ENCODE measurements at places on chromosomes 11 and 22. TPM values are rescaled to one million over a fixed set of nuclear protein-coding genes. Genes with fewer than 3 reads are reported as not detected.

Gene YPEL1
- polyA plus RNA-seq, result 20.9 TPM

Gene B4GAT1
- 49.2 TPM for polyA plus RNA-seq

Gene TREH
- polyA plus RNA-seq, result 1.5 TPM

Gene KRTAP5-10
- polyA plus RNA-seq, result 0.26 TPM

Gene KIF18A
- 13.4 TPM for polyA plus RNA-seq

Gene NPTXR
- polyA plus RNA-seq, result 11.0 TPM

Gene CRYBB3
- not detected for polyA plus RNA-seq

Gene OR56A1
- not detected for polyA plus RNA-seq

Gene OR8G1
- polyA plus RNA-seq, result not detected

Gene MTNR1B
- polyA plus RNA-seq, result not detected

DNA sequence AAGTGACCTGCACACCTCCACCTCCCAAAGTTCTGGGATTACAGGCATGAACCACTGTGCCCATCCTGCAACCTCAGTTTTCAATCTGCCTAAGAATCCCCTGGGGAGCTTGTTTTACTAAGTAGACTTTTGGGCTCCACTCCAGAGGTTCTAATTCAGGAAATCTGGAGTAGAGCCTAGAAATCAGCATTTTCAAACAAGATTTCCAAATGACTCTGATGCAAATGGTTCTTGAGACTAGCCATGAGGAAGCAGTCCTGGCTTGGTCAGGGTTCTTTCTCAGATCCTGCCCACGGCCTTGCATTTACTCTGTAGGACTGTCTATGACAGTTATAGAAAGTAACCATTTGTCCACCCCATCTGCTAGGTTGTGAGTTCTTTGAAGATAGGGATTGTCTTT, 1.6 kb upstream of the KCNE3 start:
- no peak for DNase-seq

- DNase-seq, result no peak
Observed at GRCh38 chr11:808427-809286, 1.1 kb upstream of the RPLP2 start.

DNA sequence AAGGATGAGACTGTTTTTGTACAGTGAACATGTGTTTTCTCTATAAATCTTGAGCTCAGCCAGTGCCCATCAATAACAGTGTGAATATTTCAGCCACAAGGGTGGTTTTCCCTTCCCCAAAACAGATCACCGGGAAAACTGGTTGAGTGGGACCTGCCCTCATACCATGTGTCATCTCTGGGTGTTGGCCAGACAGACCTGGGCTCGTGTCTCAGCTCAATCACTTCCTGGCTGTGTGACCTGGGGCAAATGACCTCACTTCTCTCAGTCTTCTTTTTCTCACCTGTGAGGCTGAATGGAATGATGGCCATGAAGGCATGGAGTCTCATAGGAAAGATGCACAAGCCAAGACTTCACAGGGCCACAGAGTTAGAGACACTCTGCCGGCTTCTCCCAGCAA, 74.7 kb downstream of the COMMD9 start:
- DNase-seq, result no peak

DNA sequence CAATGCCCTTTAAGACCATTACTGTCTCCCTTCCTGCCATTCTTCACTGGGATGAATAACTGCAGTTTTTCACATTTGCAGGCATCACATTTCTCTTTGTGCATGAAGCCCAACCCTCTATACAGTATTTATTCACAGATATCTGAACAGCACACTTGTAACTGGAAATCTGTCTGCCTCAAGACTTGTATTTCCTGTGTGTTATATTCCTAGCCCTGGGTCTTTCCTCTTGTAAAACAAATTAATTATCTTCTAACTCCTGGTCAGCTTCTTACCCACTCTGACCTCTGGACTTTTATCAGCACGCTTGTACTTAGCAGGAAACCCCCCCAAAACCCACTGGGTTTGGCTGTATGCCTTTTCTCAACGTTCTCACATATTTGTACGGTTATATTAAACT, 2.0 kb downstream of the CSRP3 start:
- no peak for DNase-seq

- no peak for DNase-seq
Observed at GRCh38 chr11:47233989-47234668, 14.5 kb downstream of the ACP2 start.

DNA sequence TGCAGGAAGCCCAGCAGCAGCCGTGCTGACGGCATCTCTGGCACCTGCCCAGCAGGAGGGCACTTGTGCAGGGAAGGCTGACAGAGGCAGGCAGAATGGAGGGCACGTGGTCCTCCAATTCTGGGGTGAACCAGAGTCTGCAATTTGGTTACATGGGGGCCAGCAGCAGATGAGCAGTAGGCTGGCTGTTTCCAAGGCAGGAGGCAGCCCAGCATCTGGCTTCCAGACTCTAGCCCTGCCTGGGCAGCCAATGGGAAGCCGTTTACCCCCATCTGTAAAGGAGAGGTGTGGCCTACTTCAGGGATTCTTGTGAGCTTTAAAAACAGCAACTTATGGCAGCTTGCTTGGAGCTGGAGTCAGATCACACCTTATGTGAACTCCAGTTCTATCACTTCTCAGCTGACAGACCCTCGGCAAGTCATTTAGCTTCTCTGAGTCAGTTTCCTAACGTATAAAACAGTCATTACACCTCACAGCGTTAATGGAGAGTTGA, 27.9 kb upstream of the RASL10A start:
- DNase-seq, result no peak

DNA sequence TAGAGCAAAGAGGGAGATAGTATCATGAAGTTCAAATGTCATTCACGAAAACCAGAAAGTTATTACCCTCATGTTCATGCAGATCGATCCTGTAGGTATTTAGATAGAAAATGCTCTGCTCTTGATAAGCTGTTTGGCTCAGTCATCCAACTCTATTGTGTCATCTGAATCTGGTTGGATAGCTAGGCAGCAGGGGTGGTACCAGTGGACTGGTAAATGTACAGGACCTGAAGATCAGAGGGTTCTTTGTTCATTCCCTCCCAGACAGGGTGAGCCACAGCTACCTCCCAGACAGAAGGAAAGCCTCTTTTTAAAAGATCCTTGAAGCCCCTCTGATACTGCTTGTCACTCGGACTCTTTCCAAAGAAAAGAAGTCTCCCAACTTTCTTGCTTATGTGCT, 29.8 kb upstream of the DRD2 start:
- DNase-seq, result no peak

DNA sequence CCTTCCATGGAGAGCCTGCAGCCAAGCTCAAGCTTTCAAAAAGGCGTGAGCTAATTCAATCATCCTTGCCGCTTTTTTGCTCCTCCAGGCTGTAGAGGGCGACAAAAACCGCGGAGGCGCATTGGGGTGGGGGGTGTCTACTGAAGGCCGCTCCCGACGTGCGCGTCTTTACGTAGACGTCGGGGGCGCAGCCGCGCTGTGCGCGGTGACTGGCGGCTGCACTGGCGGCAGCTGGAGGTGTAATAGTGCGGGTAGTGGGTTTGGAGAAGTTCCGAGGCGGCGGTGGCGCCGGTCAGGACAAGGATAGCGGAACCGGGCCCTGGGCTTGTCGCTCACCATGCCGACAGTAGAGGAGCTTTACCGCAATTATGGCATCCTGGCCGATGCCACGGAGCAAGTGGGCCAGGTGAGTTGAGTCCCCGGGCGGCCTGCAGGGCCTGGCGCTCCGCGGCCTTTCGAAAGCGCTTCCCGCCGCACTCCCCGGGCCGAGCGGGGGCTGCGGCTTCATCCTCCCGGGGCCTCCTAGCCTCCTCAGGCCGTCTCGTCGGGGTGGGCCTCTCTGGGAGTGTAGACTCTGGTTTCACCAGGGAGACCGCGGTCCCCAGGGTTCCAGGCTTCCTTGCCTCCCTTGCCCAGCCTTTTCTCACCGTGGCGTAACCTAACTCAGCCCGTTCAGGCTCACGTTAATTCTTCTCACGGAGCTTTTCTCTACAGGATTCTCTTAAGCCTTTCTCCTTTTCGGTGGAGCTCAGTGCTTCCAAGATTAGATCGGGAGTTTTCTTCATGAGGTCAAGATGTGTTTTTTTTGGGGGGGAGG, at the start of gene API5:
API5 (plus strand) TSS at position 206 of the 817 bp plus-strand sequence; CDS start at position 338, 132 bp downstream.
- DNase-seq, result peak; percentile 93

GRCh38 chr11:64765851-64766665, 6.3 kb upstream of the PYGM start:
- DNase-seq, result no peak

- DNase-seq, result no peak
Observed at GRCh38 chr11:45659031-45659817, 6.2 kb downstream of the CHST1 start.

DNA sequence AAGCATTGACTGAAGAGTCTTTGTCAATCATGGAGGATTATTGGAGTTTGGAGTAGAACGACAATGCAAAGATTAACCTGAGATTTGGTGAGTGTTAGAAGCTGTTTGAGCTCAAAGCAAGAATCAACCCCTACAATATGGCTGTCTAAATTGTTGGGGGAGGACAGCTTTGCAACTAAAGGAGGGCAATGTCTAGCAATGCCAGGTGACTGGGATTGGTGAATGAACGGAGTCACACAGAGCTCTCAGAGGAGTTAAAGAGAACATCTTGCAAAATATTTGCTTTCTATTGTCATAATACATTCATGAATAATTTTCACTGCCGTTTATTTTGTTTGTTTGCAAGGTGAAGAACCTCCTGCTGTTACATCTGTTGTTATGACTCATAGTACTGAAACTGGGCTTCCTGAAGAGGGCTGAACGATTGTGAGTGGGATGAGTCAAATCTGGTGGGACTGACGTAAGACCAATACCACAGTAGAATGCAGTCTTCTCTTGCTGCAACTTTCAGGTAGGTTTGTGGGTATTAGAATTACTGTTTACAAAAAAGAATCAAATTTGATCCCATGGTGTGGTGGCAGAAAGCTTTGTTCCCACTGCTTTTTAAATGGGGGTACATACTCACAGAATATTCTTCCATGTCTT, 281.9 kb downstream of the CADM1 start:
- no peak for DNase-seq

- DNase-seq, result no peak
Observed at GRCh38 chr22:49925525-49926128, 7.2 kb downstream of the CRELD2 start.

GRCh38 chr11:67542169-67542568, 18.9 kb upstream of the CABP2 start:
- DNase-seq, result no peak

DNA sequence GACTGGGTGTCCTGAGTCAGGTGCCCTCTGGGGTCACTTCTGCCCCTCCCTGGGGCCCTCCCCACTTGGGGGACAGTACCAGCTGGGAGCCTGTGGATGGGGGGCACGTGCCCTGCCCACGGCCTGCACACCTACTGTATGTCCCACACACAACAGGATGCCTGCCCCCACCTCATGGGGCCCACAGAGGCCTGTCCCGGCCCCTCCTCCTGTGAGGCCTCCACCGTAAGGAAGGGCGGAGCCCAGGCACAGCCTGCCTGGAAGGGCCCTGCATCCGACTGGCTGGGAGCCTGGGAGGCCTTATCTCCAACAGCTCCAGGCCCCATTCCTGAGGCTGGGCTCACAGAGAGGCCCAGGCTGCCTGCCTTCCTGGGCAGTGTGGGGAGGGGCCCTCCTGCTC, 47.8 kb downstream of the BRSK2 start:
- DNase-seq, result no peak

- DNase-seq, result no peak
Observed at GRCh38 chr11:47915374-47915773, 65.0 kb upstream of the PTPRJ start.

- DNase-seq, result no peak
Observed at GRCh38 chr22:26941896-26942636, 284.7 kb downstream of the MIAT start.

DNA sequence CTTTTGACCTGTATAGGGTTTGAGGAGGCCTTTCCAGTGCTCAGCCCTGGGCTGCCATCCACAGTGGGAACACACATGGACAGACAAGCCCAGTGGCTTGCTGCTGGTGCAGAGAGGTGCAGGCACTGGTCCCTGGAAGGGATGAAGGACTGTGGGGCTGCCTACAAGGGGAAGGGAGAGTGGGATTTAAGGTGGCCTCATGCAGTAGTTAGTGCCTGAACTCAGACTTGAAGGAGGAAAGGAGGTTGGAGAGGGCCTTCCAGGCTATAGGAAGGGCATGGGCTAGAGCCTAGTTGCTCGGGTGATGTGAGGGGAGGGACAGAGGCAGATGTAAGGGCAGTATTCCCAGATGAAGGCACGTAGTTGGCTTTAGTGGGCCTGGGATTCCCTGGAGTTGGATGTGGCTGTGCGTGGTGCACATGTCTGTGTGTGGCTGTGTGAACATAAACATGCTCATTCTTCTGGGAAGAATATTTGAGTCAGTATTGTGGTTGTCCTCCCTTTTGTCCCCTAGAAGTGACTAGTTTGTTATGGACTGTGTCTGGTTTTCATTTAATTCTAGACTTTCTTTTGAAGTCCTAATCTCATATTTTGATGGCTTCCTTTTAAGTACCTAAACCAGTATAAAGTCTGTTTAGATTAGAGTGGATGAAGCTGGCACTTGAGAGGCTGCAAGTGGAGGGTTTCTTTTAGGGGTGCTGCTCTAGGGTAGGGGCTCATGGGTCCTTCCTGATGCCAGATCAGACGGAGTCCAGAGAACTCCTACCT, 18.4 kb downstream of the YDJC start:
- DNase-seq, result no peak

- DNase-seq, result peak; percentile 82
Observed at GRCh38 chr11:69915501-69916250, 96.5 kb upstream of the FGF3 start.

GRCh38 chr11:1218788-1219445, 3.9 kb upstream of the MUC5B start:
- no peak for DNase-seq

DNA sequence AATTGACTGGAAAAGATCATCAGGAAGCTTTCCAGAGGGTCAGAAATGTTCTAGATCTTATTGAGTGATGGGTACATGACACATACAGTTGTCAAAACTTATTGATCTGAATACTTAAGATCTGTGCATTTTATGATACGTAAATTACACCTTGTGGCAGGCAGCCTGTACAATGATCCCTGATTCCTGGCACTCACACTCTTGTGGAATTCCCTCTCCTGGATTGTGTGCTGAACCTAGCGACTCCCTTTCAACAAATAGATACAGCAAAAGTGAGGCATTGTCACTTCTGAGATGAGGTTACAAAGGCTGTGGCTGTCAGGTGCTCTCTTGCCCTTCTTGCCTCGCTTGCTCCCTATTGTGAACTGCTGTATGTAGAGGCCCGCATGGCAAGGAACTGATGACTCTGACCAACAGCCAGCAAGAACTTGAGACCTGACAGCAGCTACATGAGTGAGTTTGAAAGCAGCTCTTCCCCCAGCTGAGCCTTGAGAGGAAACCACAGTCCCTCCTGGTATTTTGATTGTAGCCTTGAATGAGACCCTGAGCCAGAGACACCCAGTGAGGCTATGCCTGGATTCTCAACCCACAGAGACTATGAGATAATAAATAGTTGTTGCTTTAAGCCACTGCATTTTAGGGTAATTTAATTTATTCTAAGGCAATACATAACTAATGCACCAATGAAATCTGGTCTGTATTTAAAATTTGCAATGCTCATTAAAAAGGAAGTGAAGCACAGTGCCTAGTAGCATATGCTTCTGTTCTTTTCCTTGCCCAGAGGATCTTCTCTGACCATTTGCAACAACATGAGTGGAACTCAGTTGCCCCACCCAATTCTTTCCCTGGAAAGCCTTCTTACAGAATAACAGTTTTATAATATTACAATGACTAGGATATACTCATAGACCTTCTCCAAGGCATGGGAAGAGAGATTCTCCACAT, 60.5 kb upstream of the IZUMO1R start:
- no peak for DNase-seq

All from left renal pelvis (tissue), 4 donors.